ENCODE measurements at places on chromosomes 11 and 22.
A peak's percentile ranks its signal among the peaks of the same experiment; 100 is the strongest.

DNA sequence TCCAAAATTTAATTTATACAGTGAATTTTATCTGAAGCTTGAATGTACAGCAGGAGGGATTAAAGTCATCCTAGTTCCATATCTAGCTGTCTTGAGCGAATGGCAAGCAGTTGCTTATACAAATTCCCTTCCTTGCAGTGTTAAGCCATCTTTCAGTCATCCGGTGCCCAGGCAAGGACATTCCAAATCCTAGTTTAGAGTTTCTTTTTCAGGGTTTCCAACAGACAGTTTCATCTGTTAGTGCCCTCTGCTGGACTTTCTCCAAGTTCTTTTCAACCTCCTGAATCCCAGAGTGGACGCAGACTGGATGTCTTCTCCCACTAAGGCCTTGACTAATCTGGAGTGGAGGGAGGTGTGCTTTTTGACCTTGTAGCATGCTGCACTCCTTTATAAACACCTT, 45.4 kb downstream of the GRAMD1B start:
- DNase-seq = peak; percentile 30

- no peak for DNase-seq
Measured at GRCh38 chr11:108027057-108027456, 18.4 kb downstream of the CUL5 start.

DNA sequence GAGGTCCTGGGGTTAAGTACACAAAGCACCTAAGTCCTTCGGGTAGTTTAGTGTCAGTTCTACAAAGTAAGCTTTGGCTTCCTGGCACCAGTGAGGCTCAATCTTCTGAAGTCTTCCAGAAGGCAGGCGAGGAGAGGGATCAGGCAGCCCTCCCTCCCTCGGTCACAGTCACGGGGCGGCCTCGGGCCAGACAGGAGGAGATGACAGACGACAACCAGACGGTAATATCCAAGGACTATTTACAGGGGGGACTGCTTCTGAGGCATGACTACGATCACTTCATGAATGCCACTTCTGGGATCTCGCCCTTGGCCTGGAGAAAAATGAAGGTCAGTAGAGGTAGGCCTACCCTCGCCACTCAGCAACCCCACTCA, 383 bp upstream of the TMEM223 start:
- no peak for DNase-seq

DNA sequence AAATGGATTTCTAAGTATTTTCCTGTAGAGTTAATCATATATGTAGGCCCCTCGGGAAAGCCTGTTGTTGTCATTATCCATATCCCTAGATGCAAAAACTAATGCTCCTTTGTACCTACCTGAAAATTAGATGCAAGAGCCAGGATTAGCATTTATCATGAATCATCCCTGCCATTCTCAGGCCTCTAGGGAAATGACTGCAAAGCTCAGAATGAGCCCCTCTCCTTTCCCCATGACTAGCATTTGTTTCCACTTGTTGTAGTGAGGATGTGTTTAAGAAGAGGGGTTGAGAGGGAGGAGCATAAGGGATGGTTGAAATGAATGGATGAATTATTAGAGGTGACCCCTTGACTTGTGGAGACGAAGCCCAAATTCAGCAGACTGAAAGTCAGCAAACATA, 537.9 kb downstream of the NTM start:
- DNase-seq = no peak

GRCh38 chr11:79076526-79077115, 364.2 kb downstream of the TENM4 start:
- no peak for DNase-seq

GRCh38 chr22:47351836-47352579, 589.6 kb downstream of the TBC1D22A start:
- DNase-seq = no peak

DNA sequence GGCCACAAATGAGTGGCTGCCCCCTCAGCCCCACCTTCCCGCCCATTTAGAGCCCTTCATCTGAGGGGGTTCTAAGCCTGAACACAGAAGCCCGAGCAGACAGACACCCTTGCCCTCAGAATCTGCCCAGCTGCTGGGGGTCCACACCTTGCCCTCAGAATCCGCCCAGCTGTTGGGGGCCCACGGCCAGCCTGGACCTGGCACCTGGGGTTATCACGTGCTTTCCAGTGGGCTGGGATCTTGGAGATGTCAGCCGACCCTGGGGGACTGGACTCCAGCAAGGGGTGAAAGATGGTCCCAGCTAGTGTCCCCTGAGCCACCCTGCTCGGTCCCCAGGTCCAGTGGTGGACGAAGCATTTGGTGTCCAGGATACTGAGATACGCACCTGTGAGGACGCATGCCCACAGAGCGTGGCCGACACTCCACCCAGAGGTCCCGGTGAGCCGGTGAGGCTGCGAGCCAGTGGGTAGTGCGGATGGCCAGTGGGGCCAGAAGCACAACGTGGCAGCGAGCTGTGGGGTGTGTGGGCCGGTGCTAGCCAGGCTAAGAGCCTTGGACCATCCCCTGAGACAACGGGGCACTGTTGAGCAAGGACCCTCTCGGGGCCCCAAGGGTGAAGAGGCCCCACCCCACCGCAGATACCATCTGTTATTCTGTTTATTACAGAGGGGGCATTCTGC, 3.1 kb upstream of the CTSD start:
- no peak for DNase-seq

DNA sequence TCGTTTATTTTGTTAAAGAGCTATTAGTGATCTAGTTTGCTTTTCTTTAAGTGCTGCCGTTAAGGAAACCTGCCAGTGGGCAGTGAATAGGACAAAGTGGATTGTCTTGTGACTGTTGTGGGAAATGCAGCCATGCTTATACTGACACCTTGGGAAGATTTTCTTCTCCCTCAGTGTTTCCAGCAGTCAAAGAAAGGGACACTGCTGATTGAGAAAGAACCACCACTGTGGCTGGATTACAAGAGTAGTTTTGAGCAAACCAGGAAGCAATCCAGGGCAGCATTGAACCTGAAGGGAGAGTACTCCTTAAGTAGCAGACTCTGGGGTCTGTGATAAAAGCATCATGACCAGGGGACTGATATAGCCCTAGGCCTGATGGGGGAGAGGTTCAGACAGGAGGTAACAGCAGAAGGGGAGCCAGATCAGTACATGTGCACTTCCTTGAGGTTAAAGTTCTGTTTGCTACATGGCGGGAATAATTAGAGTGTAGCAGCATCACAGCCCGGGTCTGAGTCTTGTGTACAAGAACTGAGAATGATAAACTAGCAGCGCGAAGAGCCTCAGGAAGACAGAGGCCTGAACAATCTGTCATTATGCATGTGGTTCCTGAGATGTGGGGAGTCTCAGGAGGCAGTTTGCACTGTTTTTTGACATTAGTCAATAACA, 167.8 kb downstream of the C11orf91 start:
- DNase-seq = no peak

DNA sequence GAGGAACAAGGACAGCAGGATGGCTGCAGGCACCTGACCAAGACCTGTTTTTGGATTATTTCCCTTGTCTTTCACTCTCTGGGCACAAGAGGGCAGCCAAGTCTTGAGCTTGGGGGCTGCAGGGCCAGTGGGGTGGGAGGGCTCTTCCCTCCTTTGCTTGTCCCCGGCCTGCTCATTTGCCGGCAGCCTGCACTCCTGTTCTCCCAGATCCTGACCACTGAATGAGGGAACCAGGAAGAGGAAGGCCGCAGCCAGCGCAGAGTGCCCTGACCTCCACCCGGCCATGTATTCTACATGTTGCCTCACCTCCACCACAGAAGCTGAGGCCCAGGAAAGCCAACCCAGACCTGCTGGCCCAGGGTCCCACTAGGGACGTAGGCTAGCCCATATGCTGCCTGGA, 15.5 kb upstream of the NNMT start:
- peak; percentile 58 for DNase-seq

Data from NCI-H2029 treated with DMSO at 0.1 percent for 48 hours (cell line).